ENCODE measurements at places on chromosomes 6 and 20. TPM values are rescaled to one million over a fixed set of nuclear protein-coding genes. Genes with fewer than 3 reads are reported as not detected.

The HEY2 gene
- 0.86 TPM for total RNA-seq

The ZSCAN12 gene
- 8.2 TPM for total RNA-seq

The KCNK17 gene
- not detected for total RNA-seq

The ABHD16B gene
- total RNA-seq, result not detected

The ULBP2 gene
- 4.2 TPM for total RNA-seq

The COL9A3 gene
- 1.0 TPM for total RNA-seq

The ARG1 gene
- not detected for total RNA-seq

The SAMD10 gene
- 0.65 TPM for total RNA-seq

The BPIFB1 gene
- not detected for total RNA-seq

The MCM3 gene
- total RNA-seq, result 23.5 TPM

The CASS4 gene
- 0.11 TPM for total RNA-seq

The TTK gene
- total RNA-seq, result 21.8 TPM

The WFDC10B gene
- total RNA-seq, result not detected

The ZSCAN31 gene
- total RNA-seq, result 1.6 TPM

The CST9L gene
- not detected for total RNA-seq

The FAM217A gene
- total RNA-seq, result not detected

The CST3 gene
- total RNA-seq, result 120 TPM

The SLC18B1 gene
- total RNA-seq, result 8.2 TPM

The RAB32 gene
- total RNA-seq, result 123 TPM

The ELOVL2 gene
- total RNA-seq, result 0.22 TPM

The LAMA4 gene
- 536 TPM for total RNA-seq

The SAMD5 gene
- 2.8 TPM for total RNA-seq

The ABRACL gene
- 46.0 TPM for total RNA-seq

All from articular chondrocyte of knee joint (primary cell).